Left colon (tissue), 2 donors: ENCODE measurements at places on chromosomes 11 and 22.

DNA sequence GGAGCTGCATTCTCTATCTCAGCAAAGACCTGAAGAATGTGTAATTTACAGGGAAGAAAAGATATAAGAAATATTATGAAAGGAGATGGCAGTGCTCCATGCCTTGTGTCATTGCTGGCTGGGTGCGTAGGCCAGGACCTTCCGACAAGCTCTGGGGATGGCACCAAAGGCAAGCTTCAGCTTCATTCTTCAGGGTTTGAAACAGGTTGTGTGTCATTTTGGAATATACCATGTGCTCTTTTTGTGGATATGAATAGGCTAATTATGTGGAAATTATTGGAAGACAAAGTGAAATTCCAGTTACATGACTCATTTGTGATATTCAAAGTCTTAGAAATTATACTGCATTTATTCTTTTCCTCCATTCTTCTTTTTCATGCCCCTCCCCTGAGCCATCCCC, 5.7 kb upstream of the KIRREL3 start:
- DNase-seq: no peak

DNA sequence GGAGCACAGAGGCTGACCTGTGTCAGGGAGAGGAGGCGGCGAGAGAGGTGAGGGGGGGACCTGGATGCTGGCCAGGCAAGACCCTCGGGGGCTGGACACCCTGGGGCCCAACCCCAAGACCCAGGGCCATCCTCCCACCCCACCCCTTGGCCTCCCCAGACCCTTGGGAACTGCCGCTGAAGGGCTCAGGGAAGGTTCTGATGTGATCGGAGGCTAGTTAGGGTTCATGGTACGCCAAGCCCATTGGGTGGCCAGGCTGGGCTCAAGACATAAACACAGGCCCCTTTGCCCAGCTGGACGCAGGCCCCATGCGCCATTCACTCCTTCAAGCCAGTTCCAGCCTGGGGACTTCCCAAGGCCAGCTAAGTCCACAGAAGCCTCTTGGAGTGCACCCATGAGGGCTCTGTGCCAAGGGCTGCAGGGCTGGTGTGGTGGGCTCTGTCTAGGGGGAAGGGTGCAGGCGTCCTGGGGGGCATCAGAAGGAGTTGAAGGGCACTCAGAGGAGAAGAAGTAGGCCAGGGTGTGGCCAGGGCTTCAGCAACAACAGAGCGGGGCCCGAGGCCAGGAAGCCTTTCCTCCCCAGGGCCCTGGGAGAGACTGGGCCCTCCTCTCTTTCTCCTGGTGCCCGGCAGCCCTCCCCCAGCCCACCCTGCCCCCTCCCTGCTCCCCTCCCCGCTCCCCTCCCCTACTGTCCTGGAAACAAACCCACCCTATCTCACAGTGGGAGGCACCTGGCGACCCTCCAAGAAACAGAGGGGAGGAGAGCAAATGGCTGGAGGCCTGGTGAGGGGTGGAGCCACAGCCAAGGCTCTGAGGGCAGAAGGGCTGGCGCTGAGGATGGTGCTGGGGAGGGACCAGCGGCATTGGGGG, 12.9 kb downstream of the TSPAN32 start:
- peak; percentile 85 for DNase-seq

DNA sequence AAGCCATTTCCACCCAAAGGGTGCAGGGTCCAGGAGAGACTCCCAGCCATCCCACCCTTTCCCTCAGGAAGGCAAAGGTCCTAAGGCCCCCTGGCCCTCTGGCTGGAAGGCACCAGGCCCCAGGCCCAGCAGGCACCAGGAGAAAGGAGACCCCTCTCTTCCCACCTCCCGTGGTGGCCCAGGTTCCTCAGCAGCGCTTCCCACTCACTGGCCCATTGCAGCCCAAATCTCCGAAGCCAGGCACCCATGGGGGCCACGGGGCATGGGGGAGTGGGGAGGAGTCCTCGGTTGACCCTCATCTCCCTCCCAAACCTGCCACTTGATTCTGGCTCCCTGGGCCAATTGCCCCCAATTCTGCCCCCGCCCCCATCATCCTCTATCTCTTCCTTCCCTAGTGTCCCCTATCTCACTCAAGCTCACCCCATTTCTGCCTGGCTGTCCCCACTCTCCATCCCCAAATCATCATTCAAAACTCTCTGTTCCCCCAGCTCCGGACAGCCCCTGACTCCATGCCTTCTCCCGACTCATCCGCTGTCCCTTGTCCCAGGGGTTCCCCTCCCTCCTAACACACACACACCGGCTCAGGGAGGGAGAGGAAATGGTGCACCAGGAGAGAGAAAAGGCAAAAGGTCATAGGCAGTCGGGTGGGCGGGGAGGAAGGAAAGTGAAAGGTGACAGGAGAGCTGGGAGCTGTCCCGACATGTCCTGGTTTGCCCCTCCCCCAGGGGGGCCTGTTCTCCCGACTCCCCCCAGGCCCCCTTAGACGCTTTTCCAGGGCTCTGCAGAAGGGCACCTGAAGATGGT, 1.2 kb downstream of the LIF start:
- peak; percentile 72 for DNase-seq

DNA sequence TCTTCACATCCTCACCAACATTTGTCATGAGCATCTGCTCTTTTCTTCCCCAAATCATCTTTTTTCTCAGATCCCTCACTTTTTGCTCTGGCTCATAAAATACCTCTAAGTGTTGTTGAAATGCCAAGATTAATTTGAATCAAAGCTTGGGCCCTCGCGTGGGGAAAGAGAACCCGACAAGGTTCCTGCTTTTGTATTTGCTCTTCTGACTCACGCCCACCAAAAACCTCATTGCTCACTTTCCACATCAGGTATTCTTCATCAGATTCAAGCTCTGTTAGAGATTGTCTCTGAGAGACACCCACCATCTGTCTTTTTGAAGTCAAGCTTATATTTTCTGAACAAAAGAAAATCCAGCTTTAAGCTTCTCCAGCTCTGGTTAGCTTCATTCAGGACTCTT, 52.9 kb upstream of the FBXO3 start:
- no peak for DNase-seq
